Femur (tissue), 1 donor: ENCODE measurements at places on chromosomes 12 and 14.

DNA sequence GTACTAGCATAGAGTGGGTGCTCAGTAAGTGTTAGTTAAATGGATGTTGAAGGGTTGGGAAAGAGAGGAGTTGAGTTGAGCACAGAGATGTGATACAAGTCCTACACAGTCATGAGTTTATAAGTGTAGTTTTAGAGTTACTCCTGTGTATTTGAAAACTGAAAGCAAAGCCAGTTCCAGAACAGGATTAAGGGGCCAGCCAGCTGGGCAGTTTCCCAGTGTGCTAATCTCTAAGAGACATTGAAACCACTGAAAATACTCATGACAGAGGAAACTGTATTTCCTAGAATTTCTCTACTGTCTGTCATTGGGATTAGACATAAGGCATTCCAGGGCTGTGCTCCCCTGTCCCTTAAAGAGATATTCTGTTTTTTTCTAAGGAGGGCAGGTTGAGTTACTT is 101.0 kb downstream of the DERA start:
- peak; percentile 91 for DNase-seq

- no peak for DNase-seq
Observed at GRCh38 chr12:52901715-52902541, 2.9 kb downstream of the KRT8 start.

GRCh38 chr12:94172973-94173372 is 24.6 kb downstream of the PLXNC1 start:
- DNase-seq: no peak

- no peak for DNase-seq
Observed at GRCh38 chr12:122471324-122472226, 29.2 kb downstream of the ZCCHC8 start.

- no peak for DNase-seq
Observed at GRCh38 chr14:68753690-68754089, 39.2 kb downstream of the ZFP36L1 start.
